ENCODE measurements at places on chromosomes 12 and 14.

DNA sequence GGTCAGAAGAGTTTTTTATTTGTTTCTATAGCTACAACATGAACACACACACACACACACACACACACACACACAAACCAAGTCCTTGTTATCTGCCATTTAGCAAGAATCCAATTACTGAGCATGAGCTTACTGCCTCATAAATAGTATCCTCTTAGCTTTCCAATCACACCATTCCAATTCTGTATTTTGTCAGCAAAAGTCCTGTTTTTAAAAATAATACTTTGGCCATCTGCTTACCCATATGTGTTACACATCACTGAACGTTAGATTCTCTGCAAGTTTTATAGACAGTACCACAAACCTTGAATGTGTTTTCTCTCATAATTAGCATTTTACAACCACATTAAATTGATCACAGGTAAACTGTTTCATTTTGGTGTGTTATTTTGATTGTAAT lies 1905.4 kb upstream of the FLRT2 start:
- no peaks in the 10 kb centered on the region for H3K36me3 ChIP-seq
- no peak overlapping the region for H3K27ac ChIP-seq
- H3K4me3 ChIP-seq, result no peak overlapping the region
- no peaks in the 10 kb centered on the region for H3K27me3 ChIP-seq
- DNase-seq, result no peak
- H3K4me1 ChIP-seq, result no peaks in the 10 kb centered on the region

DNA sequence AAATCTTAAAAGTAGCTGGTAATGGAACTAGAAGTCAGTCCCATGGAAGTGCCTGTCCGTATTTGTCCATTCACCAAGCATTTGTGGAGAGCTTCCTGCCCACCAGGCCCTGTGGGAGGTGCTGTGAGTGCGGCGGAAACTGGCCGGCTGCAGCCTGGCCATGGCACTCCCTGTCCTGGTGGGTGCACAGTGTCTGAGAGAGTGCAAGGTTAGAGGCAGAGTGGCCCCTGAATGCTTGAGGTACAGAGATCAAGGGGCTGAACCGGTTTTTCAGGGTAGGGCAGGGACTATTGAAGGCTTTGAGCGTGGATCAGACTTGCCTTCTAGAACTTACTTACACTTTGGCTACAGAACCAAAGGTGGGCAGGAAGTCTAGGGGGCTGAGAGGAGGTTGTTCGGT lies 92.9 kb downstream of the ESR2 start:
- H3K36me3 ChIP-seq, result no peaks in the 10 kb centered on the region
- no peak overlapping the region for H3K4me3 ChIP-seq
- no peaks in the 10 kb centered on the region for H3K27me3 ChIP-seq
- DNase-seq, result no peak
- no peak overlapping the region for H3K27ac ChIP-seq

- no peak overlapping the region for H3K27ac ChIP-seq
- no peak overlapping the region for H3K4me3 ChIP-seq
- H3K4me1 ChIP-seq, result no peaks in the 10 kb centered on the region
These were observed 75.2 kb downstream of the NTS start for GRCh38 chr12:85949253-85949652.

DNA sequence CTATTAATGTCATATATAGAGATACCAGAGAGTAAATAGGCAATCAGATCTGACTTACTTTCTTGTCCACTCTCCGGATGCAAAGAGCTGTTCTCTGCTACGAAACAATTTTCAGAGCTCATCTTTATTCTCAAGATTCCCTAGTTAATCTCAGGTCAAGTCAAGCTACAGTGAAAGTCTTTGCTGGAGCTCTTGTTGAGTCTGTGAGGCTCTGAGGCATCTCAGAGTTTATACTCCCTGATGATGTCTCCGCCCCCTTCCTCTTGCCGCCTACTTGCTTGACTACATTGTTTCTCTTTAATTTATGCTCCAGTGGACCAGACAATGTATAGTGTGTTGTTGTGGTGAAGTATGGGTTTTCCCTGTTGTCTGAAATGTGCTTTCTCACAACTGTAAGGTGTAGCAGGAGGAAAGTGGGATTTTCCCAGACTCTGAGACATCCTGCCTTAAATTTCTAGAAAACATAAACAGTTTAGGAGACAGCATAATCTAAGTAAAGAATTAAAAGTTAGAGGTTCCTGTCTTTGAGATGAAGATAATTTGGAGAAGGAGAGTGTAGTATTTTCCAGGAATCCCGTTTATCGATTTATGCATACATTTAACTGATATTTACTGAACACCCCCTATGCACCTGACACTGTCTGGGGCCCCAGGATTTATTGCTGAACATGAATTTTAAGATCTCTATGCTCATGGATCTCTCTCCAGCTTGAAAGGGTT lies at the start of gene CD69:
CD69 (minus strand) TSS at position 203 of the 720 bp plus-strand sequence; CDS start at position 122, 81 bp downstream.
- no peak for DNase-seq
- H3K27me3 ChIP-seq, result no peaks in the 10 kb centered on the region
- no peak within 1 kb of the TSS for H3K27ac ChIP-seq
- H3K4me1 ChIP-seq, result no peaks in the 10 kb centered on the region

DNA sequence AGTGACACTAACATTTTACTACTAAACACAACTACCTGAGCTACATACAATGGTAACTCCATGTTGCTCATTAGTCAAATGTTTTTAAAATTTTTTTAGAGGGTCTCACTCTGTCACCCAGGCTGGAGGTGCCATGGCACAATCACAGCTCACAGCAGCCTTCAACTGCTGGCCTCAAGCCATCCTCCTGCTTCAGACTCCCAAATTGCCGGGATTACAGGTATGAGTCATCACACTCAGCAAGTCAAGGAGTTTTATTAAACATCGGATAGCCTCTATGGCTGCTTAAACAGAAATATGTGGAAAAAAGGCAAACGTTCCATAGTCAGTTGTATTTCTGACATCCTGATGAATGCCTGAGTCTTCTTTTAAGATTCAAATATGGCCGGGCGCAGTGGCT lies 11.1 kb upstream of the NPFF start:
- peaks cover 6% of the 10 kb centered on the region for H3K36me3 ChIP-seq
- H3K4me1 ChIP-seq, result no peaks in the 10 kb centered on the region
- H3K4me3 ChIP-seq, result no peak overlapping the region
- H3K27me3 ChIP-seq, result no peaks in the 10 kb centered on the region

Data from breast epithelium (tissue), 4 donors.